ENCODE measurements at places on chromosomes 1 and 21.
A peak's percentile ranks its signal among the peaks of the same experiment; 100 is the strongest.

GRCh38 chr1:30360753-30361152, 362.6 kb downstream of the MATN1 start:
- no peak for DNase-seq

GRCh38 chr21:44874497-44875315, 1.2 kb upstream of the PTTG1IP start:
- DNase-seq = no peak

DNA sequence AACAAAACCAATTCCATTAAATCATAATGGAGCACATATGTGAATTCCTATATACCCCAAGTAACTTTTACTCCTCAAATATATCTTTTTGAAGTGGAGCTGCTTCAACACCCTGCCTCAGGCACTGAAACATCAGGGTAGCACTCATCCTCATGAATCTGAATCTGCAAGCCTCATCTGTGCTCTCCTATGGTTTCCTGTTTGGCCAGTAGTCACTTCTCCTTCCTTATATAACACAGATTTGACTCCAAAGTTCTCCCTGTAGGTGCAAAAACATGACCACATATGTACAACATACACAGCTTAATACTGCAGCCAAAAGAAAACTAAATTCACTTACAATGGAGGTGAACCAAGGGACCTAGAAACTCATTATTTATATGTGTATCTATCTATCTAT, 7.2 kb downstream of the TRIT1 start:
- DNase-seq = no peak

DNA sequence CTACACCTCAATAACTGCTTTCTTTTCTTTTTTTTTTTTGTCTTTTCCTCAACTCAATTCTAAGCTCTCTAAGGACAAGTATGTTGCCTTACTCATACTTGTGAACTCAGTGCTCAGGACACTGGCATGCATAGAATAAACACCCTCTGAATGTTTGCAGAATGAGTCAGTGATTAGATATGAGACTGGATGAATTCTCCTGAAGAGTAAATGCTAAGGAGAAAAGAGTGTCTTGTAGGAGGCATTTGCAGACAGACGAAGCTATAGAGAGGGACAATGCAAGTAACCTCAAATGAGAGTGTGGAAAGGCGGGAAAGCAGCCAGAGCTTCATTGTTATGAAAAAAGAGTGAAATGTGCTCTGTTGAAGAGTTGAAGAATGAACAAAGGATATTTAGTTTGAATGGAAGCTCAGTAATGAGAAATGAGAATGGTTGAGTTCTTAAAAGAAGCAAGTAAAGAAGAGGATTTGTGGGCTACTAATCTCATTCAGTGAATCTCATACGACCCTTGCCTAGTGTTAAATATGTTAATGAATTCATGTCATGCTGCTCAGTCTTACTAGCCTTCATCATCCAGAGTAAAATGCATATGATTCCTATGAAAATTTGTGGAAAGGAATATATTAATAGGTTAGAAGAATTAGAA, 166.1 kb upstream of the DPYD start:
- peak; percentile 87 for DNase-seq
